Stimulated activated CD8-positive, alpha-beta memory T cell treated with anti-CD3 and anti-CD28 coated beads, Interleukin-4, amount 100 ng/mL, for 4 hours (primary cell): ENCODE measurements at places on chromosomes 5 and 9.

- DNase-seq, result no peak
Measured at GRCh38 chr5:122937914-122938313, 92.5 kb downstream of the SNX24 start.

- no peak for DNase-seq
Measured at GRCh38 chr9:107390778-107391177, 98.8 kb downstream of the KLF4 start.

GRCh38 chr5:138686668-138687067 lies 66.6 kb upstream of the CTNNA1 start:
- no peak for DNase-seq

GRCh38 chr9:133163504-133164172 lies at the start of gene GBGT1:
GBGT1 (minus strand) TSS chr9:133163914; CDS start chr9:133162412, 1,502 bp downstream.
- no peak for DNase-seq

DNA sequence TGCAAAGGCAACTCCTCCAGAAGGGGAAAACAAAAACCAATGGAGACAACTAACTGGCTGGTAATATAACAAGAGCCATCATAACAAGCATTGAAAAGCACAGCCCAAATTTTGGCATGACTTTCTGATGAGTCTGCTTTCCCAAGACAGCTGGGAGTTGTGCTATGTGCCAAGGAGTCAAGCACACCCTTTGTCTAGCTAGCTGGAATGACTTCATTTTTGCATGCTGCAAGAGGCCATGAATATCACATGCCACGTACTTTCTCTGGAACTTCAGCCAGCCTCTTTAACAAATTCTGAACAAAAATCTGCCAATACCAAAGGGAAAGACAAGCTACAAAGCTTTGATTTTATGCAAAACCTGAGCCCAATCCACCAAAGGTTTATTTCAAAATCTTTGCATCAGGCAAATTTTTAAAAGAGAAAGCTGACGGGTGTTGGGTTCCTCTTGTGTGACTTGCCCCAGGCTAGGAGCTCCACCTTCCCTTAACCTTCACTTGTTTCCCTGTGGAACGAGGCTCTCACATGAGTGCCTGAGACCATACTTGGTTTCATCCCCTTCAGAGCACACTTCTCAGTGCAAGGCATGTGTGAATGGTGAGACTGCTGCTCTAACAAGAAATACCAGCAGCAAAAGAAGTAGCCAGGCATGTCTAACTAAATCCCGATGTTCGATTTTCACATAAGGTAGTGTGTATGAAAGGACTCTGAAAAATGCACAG lies 47.3 kb downstream of the S1PR3 start:
- no peak for DNase-seq
